ENCODE measurements at places on chromosomes 6 and 20. TPM values are rescaled to one million over a fixed set of nuclear protein-coding genes. Genes with fewer than 3 reads are reported as not detected.
A peak's percentile ranks its signal among the peaks of the same experiment; 100 is the strongest.

SLC17A3 gene
- total RNA-seq = 22.2 TPM

DNAH8 gene
- total RNA-seq = not detected

GRCh38 chr6:74284284-74284683 lies 588.3 kb downstream of the CD109 start:
- H3K27ac ChIP-seq = no peak overlapping the region
- H3K27me3 ChIP-seq = no peaks in the 10 kb centered on the region

- no peak for DNase-seq
- no peaks in the 10 kb centered on the region for H3K4me1 ChIP-seq
- H3K27ac ChIP-seq = no peak overlapping the region
- H3K27me3 ChIP-seq = no peaks in the 10 kb centered on the region
- no peaks in the 10 kb centered on the region for H3K36me3 ChIP-seq
- H3K4me3 ChIP-seq = no peak overlapping the region
Measured at GRCh38 chr20:44762466-44763140, 16.9 kb downstream of the KCNK15 start.

DNA sequence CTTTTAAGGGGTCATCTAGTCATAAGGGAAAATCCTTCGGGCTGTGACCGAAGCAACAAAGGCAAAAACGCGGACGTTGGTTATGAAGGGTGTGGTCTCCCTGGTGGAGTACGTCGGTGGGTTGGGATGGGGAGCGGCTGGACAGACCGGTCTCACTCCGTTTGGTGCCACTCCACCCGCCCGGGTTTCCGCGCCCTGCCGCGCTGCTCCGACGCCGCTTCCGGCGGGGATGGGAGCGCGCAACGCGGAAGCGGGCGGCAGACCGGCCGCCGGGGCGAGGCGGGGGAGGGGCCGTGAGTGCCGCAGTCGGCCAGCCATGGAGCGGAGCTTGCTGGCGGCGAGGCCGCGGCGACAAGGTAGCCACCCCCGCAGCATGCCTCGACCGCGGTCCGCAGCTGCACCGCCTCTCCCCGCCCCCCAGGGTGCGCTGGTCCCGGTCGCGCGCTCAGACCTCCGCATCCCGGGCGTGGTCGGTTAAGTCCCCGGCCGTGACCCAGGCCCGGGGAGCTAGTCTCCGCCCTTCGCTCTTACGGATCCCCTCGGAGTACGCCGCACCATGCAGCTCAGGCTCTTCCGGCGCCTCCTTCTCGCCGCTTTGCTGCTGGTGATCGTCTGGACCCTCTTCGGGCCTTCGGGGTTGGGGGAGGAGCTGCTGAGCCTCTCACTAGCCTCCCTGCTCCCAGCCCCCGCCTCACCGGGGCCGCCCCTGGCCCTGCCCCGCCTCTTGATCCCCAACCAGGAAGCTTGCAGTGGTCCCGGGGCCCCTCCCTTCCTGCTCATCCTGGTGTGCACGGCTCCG lies at the start of gene B3GALT4:
B3GALT4 (plus strand) TSS at position 260 of the 799 bp plus-strand sequence; CDS start at position 557, 297 bp downstream.
- H3K4me1 ChIP-seq = peaks cover 6% of the 10 kb centered on the region
- peak; percentile 71 for DNase-seq
- peak within 1 kb of the TSS; percentile 72 for H3K27ac ChIP-seq
- H3K27me3 ChIP-seq = no peaks in the 10 kb centered on the region
- H3K36me3 ChIP-seq = no peaks in the 10 kb centered on the region

DNA sequence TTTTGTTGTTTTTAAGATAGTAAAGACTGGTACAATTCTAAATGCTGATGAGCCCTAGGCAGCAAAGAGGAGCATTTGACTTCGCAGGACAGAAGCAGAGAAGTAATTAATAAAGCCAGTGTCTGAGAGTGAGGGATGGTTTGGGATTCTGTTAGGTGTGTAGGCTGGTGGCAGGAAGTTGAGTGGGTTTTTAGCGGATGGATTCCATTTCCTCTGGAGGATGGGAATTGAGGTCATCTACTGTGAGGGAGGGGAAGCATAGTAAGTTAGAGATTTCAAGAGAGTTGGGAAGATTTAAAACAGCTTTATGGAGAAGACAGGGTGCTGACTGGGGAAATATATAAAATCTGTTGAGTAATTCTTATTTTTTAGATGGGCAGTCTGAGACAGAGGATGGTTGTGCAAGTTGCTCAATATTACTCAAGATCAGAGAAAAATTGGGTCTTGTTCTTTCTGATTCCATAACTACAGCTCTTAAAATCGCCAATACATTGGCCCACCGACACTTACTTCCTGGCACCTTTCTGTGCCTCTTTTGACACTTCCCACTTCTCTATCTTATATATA lies 48.8 kb downstream of the PRL start:
- no peaks in the 10 kb centered on the region for H3K4me1 ChIP-seq
- H3K4me3 ChIP-seq = no peak overlapping the region
- DNase-seq = no peak

- no peak overlapping the region for H3K27ac ChIP-seq
- no peak overlapping the region for H3K4me3 ChIP-seq
- H3K4me1 ChIP-seq = no peaks in the 10 kb centered on the region
- H3K36me3 ChIP-seq = no peaks in the 10 kb centered on the region
Measured at GRCh38 chr6:133070410-133071043, 170.6 kb upstream of the EYA4 start.

- no peaks in the 10 kb centered on the region for H3K27me3 ChIP-seq
- no peak overlapping the region for H3K4me3 ChIP-seq
- H3K4me1 ChIP-seq = peaks cover 9% of the 10 kb centered on the region
- no peak overlapping the region for H3K27ac ChIP-seq
- no peak for DNase-seq
- no peaks in the 10 kb centered on the region for H3K36me3 ChIP-seq
Measured at GRCh38 chr20:10219993-10220750, 1.5 kb downstream of the SNAP25 start.

DNA sequence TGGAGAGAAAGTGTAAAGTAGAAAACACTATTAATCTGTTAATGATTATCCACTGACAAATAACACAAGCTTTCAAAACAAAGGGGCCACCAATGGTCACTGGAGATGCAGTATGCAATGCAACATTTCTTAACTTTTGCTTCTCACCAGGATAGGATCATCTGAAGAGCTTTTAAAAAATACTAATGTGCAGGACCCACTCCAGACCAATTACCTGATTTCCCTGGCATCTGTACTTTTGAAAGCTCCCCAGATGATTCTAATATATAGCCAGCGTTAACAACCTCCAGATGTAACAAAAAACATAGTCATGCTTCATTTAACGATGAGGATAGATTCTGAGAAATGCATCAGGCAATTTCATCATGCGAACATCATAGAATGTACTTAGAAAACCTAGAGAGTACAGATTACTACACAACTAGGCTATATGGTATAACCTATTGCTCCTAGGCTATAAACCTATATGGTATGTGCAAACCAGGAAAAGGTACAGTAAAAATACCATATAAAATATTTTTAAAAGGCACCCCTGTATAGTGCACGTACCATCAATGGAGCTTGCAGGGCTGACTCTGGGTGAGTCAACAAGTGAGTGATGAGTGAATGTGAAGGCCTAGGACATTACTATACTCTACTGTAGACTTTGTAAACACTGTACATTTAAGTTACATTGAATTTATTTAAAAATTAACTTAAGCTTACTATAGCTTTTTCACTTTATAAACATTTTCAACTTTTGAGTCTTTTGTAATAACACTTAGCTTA lies 69.2 kb downstream of the ATG5 start:
- no peak overlapping the region for H3K4me3 ChIP-seq
- H3K27ac ChIP-seq = no peak overlapping the region
- no peak for DNase-seq
- no peaks in the 10 kb centered on the region for H3K27me3 ChIP-seq
- no peaks in the 10 kb centered on the region for H3K4me1 ChIP-seq

DNA sequence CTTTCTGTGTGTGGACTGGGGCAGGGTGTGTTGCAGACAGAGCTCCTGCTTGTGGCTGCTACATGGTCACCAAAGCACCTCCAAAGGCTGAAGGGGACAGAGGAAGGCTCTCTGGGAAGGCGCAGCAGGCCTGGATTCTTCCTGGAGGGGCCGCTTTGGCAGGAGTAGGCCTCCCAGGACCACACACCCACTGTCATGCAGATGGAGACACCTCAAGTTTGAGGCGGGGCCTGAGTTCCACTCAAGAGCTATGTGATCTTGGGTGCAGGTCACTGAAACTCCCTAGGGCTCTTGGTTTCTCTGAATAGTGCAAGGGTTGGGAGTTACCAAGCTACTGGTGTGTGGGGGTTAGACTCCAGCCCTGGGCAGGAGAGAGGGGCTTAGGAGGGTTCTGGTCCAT lies 27.9 kb downstream of the EFCAB8 start:
- no peaks in the 10 kb centered on the region for H3K36me3 ChIP-seq
- H3K4me1 ChIP-seq = no peaks in the 10 kb centered on the region
- H3K27ac ChIP-seq = no peak overlapping the region
- DNase-seq = no peak
- no peaks in the 10 kb centered on the region for H3K27me3 ChIP-seq
- H3K4me3 ChIP-seq = no peak overlapping the region

- H3K4me1 ChIP-seq = no peaks in the 10 kb centered on the region
- DNase-seq = no peak
- no peak overlapping the region for H3K4me3 ChIP-seq
- no peaks in the 10 kb centered on the region for H3K27me3 ChIP-seq
Measured at GRCh38 chr6:139912735-139913400, 538.4 kb upstream of the CITED2 start.

- H3K4me1 ChIP-seq = no peaks in the 10 kb centered on the region
- H3K27ac ChIP-seq = no peak overlapping the region
- DNase-seq = no peak
- H3K36me3 ChIP-seq = no peaks in the 10 kb centered on the region
Measured at GRCh38 chr6:45300736-45301135, 27.4 kb upstream of the RUNX2 start.

GRCh38 chr6:140729521-140729920 lies 1355.1 kb upstream of the CITED2 start:
- H3K36me3 ChIP-seq = no peaks in the 10 kb centered on the region
- no peaks in the 10 kb centered on the region for H3K27me3 ChIP-seq
- no peak for DNase-seq
- H3K4me1 ChIP-seq = no peaks in the 10 kb centered on the region
- H3K4me3 ChIP-seq = no peak overlapping the region

GRCh38 chr6:5084360-5084780 lies 771 bp upstream of the PPP1R3G start:
- DNase-seq = peak; percentile 65
- H3K4me3 ChIP-seq = peak overlapping the region; percentile 64
- no peaks in the 10 kb centered on the region for H3K36me3 ChIP-seq
- H3K27me3 ChIP-seq = no peaks in the 10 kb centered on the region
- no peaks in the 10 kb centered on the region for H3K4me1 ChIP-seq

Data from right lobe of liver (tissue), 6 donors.